HT1080 (cell line): ENCODE measurements at places on chromosomes 13 and 19. TPM values are rescaled to one million over a fixed set of nuclear protein-coding genes. Genes with fewer than 3 reads are reported as not detected.

- no peak for DNase-seq
Observed at GRCh38 chr13:72523593-72523992, 203.8 kb downstream of the MZT1 start.

DNA sequence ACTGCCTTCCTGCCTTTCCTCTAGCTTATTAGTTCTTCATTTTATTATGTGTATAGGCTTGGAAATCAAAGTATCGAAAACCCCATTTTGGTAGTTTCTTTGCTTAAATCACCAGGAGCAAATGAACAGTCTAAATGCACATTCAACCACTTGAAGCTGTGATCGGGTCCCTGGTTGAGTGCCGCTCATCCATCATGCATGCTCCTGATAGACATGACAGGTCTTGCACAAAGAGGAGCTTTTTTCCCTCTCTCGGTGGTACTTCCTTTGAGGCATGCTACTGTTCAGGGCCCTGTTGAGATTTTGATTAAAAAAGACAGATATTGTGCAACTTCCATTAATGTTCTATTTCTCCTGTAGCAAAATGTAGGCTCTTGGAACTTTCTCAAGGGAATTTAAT lies 185.8 kb downstream of the OLFM4 start:
- DNase-seq: no peak

DNA sequence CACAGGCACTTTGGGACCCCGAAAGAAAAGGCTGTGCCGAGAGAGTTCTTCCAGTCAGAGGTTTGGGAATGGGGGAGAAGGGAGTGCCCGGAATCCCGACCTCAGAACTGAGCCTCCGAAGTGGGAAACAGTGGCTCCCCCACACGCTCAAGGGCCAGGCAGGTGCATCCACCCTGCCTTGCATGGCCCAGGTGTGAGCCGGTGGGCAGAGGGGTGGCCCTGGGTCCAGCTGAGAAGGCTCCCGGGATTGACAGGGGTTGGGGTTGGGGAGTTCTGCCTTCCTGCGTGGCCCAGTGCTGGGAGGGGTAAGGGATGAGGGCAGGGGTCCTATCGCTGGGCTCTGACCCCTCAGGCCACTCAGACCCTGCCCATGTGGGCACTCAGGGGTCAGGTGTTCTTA lies 163.5 kb upstream of the TUBA3C start:
- no peak for DNase-seq

GRCh38 chr19:52494518-52494917 lies 33.0 kb upstream of the ZNF808 start:
- no peak for DNase-seq

GRCh38 chr13:47188802-47189201 lies 291.9 kb upstream of the HTR2A start:
- peak; percentile 60 for DNase-seq

DNA sequence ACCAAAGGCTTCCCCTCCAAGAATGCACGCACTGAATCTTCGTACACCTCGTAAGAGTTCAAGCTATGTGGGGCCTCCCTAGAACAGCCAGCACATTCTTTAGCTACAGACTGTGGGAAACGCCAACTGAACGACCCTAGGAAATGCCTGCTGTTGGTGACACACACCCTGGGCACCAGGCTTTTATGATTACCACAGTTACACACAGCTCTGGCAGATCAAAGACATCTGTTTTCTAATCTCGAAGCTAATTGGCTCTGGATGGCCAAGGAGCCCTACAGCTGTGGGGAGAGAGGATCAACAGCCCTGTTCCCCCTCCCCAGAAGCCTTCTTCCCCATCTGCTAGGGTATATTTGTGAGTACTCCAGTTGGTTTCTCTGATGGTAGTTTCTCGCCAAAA lies 123.0 kb downstream of the COL4A1 start:
- DNase-seq: no peak

GRCh38 chr19:46975011-46975924 lies 44.4 kb upstream of the NPAS1 start:
- no peak for DNase-seq

DNA sequence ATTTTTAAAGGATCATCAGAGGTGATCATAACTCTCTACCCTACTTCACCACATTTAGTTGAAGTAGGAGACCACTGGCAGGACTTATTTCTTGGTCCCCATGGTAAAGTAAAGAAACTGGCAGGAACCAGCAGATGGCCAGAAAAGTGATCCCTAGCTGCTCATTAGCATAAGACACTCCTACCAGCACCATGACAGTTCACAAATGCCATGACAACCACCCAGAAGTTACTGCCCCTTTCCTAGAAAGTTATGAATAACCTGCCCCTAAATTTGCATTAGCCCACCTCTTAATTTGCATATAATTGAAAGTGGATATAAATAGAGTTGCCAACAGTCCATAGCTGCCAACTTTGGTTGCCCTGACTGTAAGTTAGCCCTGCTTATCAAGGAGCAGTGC lies 18.4 kb upstream of the RUBCNL start:
- DNase-seq: no peak

DNA sequence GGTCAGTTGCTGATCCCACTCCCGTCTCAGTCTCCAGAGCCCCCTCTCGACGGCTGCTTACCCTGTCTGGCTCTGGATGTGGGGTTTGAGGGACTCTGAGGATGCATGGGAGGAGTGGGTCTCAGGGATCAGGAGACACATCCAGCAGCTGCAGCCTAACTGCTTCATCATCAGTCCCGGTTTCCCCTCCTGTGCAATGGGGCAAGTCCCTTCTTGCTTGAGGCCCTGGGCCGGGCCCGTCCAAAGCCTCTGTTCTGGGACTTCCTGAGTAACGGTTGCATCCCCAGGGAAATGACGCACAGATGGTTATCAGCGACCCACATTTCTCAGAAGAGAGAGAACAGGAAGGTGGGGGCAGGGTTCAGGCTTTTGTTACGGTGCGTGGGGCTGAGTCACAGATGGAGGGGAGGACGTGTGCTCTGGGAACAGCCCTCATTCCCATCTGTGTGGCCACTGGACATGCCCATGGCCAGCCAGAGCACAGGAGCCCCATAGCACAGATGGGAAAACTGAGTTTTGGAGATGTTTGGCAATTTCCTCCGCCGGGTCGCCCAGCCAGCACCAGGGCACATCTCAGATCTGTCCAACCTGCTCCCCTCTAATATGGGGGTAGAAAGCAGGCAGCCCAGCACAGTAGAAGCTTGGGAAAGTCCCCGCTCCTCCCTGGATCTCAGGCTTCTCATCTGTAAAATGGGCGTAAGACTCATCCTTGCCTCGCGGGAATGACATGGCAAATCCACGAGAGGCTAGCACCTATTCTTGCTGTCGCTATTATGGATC lies 19.3 kb downstream of the GNA15 start:
- peak; percentile 99 for DNase-seq

- DNase-seq: no peak
Observed at GRCh38 chr13:51826606-51827005, 18.4 kb downstream of the TMEM272 start.

DNA sequence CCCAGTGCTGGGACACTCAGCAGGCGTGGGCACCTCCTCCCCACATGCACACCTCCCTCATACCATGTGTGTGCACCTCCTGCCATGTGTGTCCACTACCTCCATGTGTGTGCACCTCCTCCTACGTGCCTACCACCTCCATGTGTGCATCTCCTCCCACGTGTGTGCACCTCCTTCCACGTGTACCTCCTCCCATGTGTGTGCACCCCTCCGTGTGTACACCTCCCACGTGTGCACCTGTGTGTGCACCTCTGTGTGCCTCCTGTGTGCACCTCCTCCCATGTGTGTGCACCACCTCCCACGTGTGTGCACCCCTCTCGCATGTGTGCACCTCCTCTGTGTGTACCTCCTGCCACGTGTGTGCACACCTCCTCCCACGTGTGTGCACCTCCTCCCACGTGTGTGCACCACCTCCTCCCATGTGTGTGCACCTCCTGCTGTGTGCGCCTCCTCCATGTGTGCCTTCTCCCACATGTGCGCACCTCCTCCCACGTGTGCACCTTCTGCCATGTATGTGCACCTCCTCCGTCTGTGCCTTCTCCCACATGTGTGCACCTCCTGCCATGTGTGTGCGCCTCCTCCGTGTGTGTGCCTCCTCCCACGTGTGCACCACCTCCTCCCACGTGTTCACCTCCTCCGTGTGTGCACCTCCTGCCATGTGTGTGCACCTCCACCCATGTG lies 6.1 kb upstream of the C13orf46 start:
- no peak for DNase-seq

DNA sequence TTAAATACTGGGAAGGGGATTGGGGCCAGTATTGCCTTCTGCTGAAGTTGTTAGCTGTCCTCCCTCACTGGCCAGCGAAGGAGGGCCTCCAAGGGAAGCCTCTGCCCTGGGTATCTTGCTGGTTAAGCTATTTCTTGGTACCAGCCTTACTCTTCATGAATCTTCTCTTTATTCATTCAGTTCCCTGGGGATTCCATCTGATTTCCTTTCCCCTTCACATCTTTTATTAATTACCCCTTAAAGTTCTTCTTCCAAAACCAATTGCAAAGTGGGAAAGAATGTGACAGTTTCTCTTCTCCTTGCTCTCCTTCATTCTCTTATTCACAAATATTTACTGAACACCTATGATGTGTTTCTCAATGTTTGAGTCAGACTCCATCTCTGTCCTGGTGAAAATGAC lies 36.7 kb upstream of the STK24 start:
- no peak for DNase-seq

- DNase-seq: peak; percentile 78
Observed at GRCh38 chr19:46919324-46919723, 58.5 kb downstream of the ARHGAP35 start.

DNA sequence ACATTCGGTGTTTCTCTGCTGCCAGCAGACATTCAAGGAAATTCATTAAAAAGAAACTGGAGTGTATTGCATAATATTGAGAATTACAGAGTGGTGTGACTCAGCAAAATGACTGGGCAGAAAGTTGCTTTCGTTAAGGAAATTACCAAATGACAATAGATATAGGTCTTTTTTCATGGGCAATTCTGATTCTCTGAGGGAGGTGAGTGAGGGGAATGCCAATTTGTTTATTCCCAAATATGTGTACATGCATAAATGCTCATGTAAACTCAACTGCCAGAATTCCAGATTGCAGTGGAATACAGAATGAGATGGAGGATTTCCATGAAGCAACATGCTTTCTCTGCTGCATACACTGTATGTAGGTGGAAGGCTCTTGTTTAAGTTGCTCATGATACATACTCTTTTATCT lies 1730.1 kb downstream of the SLITRK5 start:
- peak; percentile 62 for DNase-seq

- DNase-seq: no peak
Observed at GRCh38 chr19:32878988-32879387, 9.4 kb upstream of the SLC7A9 start.

DNA sequence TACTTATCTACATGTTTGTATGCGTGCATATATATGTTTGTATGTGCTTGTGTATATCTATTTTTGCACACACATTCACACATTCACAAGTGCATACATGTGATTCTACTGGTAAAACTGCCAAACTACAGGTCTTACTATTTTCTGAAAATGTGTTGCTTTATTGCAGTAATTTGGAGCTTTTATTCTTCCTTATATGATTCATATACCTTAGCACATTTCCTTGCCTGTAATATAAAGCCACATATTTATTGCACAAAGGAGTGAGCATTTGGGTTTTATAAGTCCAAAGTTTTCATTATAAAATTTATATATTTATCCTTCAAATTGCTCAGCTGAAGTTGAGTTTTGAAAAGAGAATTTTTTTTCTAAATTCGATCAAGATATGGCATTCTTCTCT lies 1120.4 kb upstream of the PCDH9 start:
- DNase-seq: no peak

GRCh38 chr13:109738298-109738746 lies 48.1 kb downstream of the IRS2 start:
- no peak for DNase-seq

- DNase-seq: no peak
Observed at GRCh38 chr19:31421856-31422255, 72.6 kb upstream of the TSHZ3 start.

GRCh38 chr19:56176881-56177280 lies 1.1 kb downstream of the GALP start:
- DNase-seq: no peak

DNA sequence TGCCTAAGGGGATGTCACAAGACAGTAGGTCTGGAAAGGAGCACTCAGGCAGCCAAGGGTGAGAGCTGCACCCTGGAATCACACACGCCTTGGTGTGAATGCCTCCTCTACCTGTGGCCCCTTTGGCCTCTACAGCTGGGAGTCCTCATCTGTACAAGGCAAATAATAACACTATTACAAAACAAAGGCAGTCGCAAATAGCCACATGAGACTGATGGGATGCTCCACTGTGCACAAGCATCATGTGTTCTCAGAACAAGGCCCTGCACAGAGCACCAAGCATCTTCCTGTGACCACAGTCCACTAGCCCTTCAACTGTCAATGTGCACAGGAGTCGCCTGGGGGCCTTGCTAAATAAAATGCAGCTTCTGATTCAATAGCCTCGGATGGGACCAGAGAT lies 44.6 kb upstream of the HNRNPA1L2 start:
- no peak for DNase-seq

- no peak for DNase-seq
Observed at GRCh38 chr13:20118268-20119140, 42.3 kb downstream of the GJA3 start.

DNA sequence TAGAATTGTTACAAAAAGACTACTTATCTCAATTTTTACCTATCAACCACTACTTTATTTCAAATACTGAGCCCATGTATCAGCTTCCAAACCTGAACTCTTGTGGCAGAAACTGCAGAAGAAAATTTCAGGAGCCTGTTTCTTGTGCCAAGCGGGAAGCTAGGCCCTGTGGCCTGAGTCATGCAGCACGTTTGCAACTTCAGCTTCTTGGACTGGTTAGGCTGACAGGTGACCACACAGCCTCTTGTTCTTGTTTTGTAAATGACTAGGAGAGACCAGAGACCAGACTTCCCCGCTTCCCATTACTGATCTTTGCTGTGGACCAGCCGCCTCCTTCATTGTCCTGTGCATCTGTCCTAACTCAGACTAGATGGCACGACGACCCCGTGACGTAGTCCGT lies 3.4 kb upstream of the LAMP1 start:
- no peak for DNase-seq

DNA sequence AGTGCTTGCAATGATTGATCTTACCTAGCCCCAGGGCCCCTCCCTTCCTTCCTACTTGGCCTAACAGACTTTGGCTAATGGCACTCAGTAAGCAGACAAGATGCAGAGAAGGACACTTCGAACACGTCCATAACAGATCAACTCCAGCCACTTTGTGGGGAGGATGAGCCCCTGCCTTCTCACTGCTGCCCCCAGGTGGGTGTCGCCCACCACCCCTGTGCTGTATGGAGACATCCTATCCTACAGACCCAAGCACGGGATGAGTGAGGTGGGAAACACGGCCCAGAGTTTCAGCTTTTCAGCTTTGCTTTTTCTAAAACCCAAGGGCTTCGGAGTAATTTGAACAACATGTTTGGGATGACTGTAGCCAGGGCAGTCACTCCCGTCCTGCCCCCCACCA lies 5.5 kb downstream of the SLC7A1 start:
- no peak for DNase-seq

The STAP2 gene
- total RNA-seq: 2.3 and 3.6 TPM in 2 replicates

The COG3 gene
- 30.5 and 42.1 TPM in 2 replicates for total RNA-seq

The DNAJC15 gene
- total RNA-seq: 27.5 and 36.1 TPM in 2 replicates

The TPM4 gene
- total RNA-seq: 473 and 509 TPM in 2 replicates

The KLHL1 gene
- total RNA-seq: not detected in 2 replicates

The ZNF805 gene
- 6.4 and 7.3 TPM in 2 replicates for total RNA-seq

The ZNF491 gene
- 0.03 TPM in 1 of 2 replicates, not detected in the other for total RNA-seq

The FOSB gene
- 0.30 and 0.53 TPM in 2 replicates for total RNA-seq

The APLP1 gene
- 1.6 and 6.6 TPM in 2 replicates for total RNA-seq

The CAPN12 gene
- 0.10 and 0.14 TPM in 2 replicates for total RNA-seq

The CLDN10 gene
- not detected in 2 replicates for total RNA-seq

The CYP2A6 gene
- not detected in 2 replicates for total RNA-seq

The SIGLEC5 gene
- not detected in 2 replicates for total RNA-seq

The CDX2 gene
- not detected in 2 replicates for total RNA-seq

The CYP4F2 gene
- 0.30 and 0.63 TPM in 2 replicates for total RNA-seq

The PRR22 gene
- total RNA-seq: 4.1 and 5.9 TPM in 2 replicates
